CD4-positive, alpha-beta T cell (primary cell): ENCODE measurements at places on chromosomes 7 and 10.

DNA sequence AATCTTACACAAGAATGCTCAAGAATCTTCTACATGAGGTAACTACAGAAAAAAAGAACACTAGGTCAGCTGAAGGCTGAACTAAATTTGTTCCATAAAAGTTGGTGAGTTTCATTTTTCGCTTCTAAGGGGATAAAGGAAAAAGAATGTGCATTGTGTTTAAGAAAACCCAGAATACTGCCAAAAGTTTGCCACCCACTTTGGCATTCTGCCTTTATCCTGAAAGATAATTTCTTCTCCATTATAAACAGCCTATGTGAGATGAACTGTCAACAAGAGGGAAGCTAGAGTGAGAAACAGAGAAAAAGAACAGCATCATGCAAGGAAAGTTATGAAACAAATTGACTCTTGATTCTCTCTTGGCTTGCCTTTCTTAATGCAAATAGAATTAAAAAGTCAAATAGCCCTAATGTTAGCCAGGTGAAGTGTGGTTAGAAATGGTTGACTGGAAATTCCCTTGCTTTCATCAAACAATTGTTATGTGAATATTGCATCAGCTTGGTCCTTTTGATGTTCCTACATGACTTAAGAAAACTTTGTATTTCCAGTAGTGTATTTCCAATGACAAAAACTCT lies 25.8 kb downstream of the STEAP1 start:
- H3K4me1 ChIP-seq: no peaks in the 10 kb centered on the region
- no peak overlapping the region for H3K4me3 ChIP-seq
- no peaks in the 10 kb centered on the region for H3K27me3 ChIP-seq
- H3K36me3 ChIP-seq: no peaks in the 10 kb centered on the region

- no peak overlapping the region for H3K4me3 ChIP-seq
- no peaks in the 10 kb centered on the region for H3K4me1 ChIP-seq
- H3K27me3 ChIP-seq: no peaks in the 10 kb centered on the region
- H3K27ac ChIP-seq: no peak overlapping the region
- DNase-seq: no peak
Measured at GRCh38 chr10:64785816-64786215, 1264.6 kb downstream of the REEP3 start.

GRCh38 chr10:60644436-60645130 lies 133.7 kb upstream of the CDK1 start:
- H3K4me1 ChIP-seq: peaks cover 4% of the 10 kb centered on the region
- no peaks in the 10 kb centered on the region for H3K27me3 ChIP-seq
- H3K36me3 ChIP-seq: no peaks in the 10 kb centered on the region
- H3K4me3 ChIP-seq: no peak overlapping the region
- no peak overlapping the region for H3K27ac ChIP-seq

DNA sequence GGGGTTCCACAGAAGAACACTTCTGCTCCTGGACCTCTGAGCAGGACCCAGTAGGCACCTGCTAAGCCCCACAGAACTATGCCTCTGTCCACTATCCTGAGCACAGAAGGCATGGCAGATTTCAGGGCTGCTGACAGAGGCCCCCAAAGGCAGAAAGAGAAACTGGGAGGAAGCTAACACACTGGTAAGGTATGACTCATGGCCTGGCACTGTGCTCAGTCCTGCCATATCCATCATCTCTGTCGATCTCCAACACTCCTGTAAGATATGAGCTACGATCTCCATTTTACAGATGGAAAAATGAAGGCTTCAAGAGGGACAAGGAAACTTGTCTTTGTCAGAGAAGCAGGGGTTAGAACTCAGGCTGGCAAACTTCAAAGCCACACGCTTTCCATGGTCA lies 62.2 kb downstream of the GRID1 start:
- no peaks in the 10 kb centered on the region for H3K4me1 ChIP-seq
- H3K27me3 ChIP-seq: peaks cover 2% of the 10 kb centered on the region
- no peaks in the 10 kb centered on the region for H3K36me3 ChIP-seq
- H3K4me3 ChIP-seq: no peak overlapping the region
- no peak for DNase-seq

DNA sequence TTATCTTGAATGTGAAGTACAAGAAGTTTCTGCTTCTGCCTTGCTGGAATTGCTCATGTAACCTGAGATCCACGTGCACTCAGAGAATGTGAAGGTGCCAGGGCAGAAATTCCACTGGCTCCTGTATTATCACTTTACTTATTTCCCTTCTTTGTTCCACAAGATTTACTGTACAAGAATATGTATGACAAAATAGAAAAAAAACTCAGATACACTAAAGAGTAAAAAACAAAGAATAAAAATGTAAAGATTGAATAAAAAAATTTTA lies 43.0 kb downstream of the PLCE1 start:
- no peak overlapping the region for H3K27ac ChIP-seq
- DNase-seq: no peak
- no peaks in the 10 kb centered on the region for H3K36me3 ChIP-seq
- H3K27me3 ChIP-seq: no peaks in the 10 kb centered on the region

GRCh38 chr10:121891103-121891502 lies 36.7 kb downstream of the ATE1 start:
- no peak overlapping the region for H3K4me3 ChIP-seq
- no peaks in the 10 kb centered on the region for H3K27me3 ChIP-seq
- H3K36me3 ChIP-seq: peaks cover 4% of the 10 kb centered on the region
- no peaks in the 10 kb centered on the region for H3K4me1 ChIP-seq
- DNase-seq: no peak

DNA sequence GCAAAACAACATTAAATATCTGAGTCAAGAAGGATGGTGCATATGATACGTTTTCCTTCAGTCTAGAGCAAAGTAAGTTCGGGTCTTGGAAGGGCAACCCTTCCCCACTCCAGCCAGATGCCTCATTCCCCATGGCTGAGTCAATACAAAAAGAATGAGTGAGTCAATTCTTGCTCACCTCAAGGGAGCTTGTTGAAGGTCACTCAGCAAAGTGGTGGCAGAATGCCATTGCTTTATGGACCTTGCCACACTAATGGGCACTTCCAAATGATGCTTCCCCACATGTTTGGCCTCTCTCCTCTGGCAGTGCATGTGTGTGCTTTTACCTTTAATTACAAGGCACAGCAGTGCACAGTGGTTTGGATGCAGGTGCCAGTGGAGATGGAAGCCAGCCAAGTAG lies 296.5 kb downstream of the SORCS3 start:
- H3K27ac ChIP-seq: no peak overlapping the region
- H3K4me1 ChIP-seq: peaks cover 4% of the 10 kb centered on the region
- H3K27me3 ChIP-seq: no peaks in the 10 kb centered on the region
- no peak for DNase-seq

GRCh38 chr7:36032361-36032818 lies 120.7 kb upstream of the EEPD1 start:
- no peak overlapping the region for H3K4me3 ChIP-seq
- no peak overlapping the region for H3K27ac ChIP-seq
- no peak for DNase-seq

GRCh38 chr7:134954197-134955082 lies 31.9 kb upstream of the AGBL3 start:
- no peak overlapping the region for H3K27ac ChIP-seq
- no peaks in the 10 kb centered on the region for H3K36me3 ChIP-seq
- H3K27me3 ChIP-seq: no peaks in the 10 kb centered on the region
- DNase-seq: no peak
- no peak overlapping the region for H3K4me3 ChIP-seq

GRCh38 chr7:87210506-87210905 lies 9.0 kb downstream of the TMEM243 start:
- H3K36me3 ChIP-seq: peaks cover 28% of the 10 kb centered on the region
- DNase-seq: no peak
- H3K27ac ChIP-seq: peak overlapping the region; percentile 23

GRCh38 chr7:111006691-111007090 lies 84.2 kb upstream of the LRRN3 start:
- H3K27me3 ChIP-seq: no peaks in the 10 kb centered on the region
- H3K4me1 ChIP-seq: peaks cover 7% of the 10 kb centered on the region
- no peak for DNase-seq
- no peak overlapping the region for H3K4me3 ChIP-seq

DNA sequence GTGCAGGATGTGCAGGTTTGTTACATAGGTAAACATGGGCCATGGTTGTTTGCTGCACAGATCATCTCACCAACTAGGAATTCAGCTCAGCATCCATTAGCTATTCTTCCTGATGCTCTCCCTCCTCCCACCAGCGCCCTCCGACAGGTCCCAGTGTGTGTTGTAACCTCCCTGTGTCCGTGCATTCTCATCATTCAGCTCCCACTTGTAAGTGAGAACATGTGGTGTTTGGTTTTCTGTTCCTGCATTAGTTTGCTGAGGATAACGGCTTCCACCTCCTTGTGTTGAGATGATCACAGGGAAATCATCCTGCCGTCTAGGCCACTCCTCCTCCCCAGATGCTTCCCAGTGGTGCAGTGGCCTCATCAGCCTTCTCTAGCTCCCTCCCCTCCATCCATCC lies 261.6 kb upstream of the GALNT17 start:
- H3K4me1 ChIP-seq: no peaks in the 10 kb centered on the region
- H3K27me3 ChIP-seq: no peaks in the 10 kb centered on the region
- no peak overlapping the region for H3K27ac ChIP-seq
- DNase-seq: no peak
- H3K36me3 ChIP-seq: no peaks in the 10 kb centered on the region
